Liver (tissue), 10 donors: ENCODE measurements at places on chromosomes 4 and X. TPM values are rescaled to one million over a fixed set of nuclear protein-coding genes. Genes with fewer than 3 reads are reported as not detected.

DNA sequence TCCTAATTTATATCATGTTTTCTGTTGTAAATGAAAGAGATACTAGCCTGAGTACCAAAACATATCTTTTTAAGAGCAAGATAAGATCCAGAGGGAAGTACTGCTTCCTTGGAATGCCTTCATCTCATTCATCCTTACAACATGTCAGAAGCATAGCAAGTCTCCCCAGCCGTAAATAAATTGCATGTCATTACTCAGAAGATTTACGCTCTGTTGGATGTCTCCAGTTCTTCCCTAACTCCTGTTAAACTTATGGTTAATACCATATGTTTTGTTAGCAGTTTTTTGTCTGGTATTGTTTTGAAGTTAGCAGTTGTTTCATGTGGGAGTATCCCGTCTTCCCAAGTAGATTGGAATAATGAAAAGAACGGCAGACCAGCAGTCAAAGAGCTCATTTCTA, 7.5 kb upstream of the GPC3 start:
- H3K27ac ChIP-seq = no peak overlapping the region
- no peaks in the 10 kb centered on the region for H3K36me3 ChIP-seq
- no peak for DNase-seq
- no peaks in the 10 kb centered on the region for H3K27me3 ChIP-seq

DNA sequence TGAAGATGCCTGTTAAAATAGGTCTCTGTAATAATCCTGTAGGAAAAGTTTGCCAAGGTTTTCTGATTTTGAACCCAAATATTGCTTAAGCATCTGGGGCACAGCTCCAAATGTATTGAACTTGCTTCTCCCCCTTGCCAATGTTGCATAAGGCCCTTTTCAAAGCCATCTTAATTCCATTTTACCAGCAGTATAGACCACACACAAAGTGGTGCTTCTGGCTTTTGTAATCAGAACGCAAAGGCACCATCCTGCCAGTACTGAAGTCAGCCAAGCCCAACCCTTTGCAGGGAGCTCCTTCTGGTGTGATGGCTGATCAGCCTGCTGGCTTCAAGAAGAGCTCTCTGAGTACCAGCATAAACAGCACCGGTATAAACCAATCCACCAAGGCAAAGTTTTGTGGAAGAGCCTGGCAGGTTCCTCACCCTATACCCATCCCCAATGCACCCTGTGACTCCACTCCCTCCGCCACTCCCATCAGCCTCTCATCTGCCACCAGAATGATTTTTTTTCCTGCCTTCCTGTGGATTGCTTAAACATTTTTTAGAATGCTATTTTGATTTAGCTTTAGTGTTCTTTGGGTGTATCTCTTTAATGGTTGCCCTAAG, 39.2 kb upstream of the USP9X start:
- H3K36me3 ChIP-seq = no peaks in the 10 kb centered on the region
- DNase-seq = no peak
- H3K27ac ChIP-seq = peak overlapping the region; percentile 61
- peaks cover 7% of the 10 kb centered on the region for H3K4me1 ChIP-seq
- no peaks in the 10 kb centered on the region for H3K27me3 ChIP-seq
- H3K4me3 ChIP-seq = no peak overlapping the region

DNA sequence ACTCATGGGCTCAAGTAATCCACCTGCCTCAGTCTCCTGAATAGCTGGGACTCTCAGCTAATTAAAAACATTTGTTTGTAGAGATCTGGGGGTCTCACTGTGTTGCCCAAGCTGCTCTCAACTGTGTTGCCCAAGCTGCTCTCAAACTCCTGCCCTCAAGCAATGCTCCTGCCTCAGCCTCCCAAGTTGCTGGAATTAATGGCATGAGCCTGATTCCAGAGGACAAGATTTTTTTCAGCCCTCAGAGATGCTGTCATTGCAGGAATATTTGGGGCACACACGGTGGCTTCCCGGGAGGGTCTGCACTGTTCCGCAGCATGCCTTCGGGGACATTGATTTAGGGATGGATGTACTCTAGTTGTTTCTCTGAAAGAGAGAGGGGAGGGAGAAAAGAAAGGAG, 49.7 kb downstream of the STK32B start:
- no peaks in the 10 kb centered on the region for H3K27me3 ChIP-seq
- H3K36me3 ChIP-seq = no peaks in the 10 kb centered on the region

Gene SPACA5
- polyA plus RNA-seq = not detected

Gene SSX4B
- polyA plus RNA-seq = not detected

Gene MAGIX
- 10.8 TPM for polyA plus RNA-seq
